ENCODE measurements at places on chromosomes 16 and 17.

DNA sequence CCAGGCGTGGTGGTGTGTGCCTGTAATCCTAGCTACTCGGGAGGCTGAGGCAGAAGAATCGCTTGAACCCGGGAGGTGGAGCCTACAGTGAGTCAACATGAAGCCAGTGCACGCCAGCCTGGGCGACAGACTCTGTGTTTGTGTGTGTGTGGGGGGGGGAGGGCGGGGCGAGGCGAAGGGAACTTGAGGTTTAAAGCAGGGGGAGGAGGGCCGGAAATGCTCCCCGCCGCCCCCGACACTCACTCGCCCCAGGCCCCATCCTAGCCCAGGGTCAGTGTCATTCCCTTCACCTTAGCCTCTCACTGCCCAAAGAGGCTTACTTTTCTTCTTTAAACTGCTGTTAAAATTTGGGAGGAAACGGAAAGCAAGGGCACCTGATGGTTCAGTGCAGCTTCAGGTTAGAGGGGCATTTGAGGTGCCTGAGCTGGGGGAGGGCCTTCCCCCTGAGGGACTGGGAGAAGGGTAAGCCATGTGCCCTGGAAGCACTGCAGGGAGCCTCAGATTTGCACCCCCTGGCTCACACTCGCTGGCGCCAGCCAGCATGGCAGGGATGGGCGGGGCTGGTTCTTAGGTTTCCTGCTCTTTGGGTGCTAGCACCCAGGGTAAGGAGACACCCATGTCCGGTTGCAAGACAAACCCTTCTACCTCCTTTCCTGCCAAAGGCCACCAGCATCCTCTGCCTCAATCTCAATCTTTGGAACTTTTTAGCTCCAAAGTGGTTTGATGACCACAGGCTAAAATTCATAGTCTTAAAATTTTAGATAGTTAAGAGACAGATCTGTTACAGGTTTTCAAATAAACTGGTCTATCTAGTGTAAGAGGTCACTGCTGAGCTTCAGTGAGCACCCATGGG lies 2.2 kb upstream of the LIMD2 start:
- DNase-seq, result no peak

- peak; percentile 54 for DNase-seq
These were observed 60.1 kb upstream of the TMEM132E start for GRCh38 chr17:34519282-34519681.

DNA sequence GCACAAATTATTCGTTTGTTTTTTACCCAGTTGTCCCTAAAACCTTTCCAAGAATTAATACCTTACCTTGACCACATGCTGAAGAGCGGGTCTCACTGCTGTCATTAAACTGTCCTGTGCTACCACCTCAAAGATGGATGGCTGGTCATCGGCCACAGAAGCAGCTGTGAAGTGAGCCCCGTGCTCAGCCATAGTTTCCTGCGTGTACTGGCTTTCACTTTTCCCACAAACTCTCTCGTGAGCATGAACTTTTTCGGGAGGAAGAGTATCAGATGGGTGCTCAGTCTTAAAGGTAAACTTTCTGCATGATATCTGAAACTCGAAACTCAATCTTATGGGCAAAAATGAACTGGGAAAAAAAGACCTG lies 558 bp downstream of the PEX12 start:
- no peak for DNase-seq

DNA sequence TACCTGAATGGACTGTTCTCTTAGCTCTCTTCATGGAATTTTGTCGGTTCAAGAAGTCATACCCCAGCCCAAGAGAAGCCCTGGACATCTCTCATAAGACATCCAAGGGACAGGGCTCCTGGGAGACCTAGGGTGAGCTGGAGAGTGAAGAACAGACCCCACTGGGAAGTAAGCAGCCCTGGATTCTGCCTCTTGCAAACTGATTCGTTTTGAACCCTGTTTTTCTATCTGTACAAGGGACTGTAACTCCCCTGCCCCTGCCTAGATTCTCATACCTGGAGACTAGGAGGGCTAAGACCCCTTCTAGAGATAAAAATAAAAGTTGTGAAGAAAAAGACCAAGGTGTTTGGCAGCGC lies 449 bp downstream of the CCL3L1 start:
- DNase-seq, result no peak

DNA sequence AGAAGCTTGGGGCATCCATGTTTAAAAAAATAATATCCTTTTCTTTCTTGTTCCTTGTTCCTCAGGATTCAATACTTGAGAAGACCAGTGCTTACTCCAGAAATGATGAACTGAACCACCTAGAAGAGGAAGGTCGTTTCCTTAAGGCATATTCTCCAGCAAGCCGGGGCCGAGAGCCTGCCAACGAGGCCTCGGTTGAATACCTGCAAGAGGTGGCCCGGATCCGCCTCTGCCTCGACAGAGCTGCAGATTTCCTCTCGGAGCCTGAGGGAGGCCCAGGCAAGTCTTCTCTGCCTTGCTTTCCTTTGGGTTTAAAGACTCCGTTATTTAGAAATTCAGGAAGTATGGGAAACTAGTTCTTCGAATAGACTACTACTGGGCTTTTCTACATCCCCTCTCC lies 42.5 kb upstream of the ENDOV start:
- DNase-seq, result no peak

DNA sequence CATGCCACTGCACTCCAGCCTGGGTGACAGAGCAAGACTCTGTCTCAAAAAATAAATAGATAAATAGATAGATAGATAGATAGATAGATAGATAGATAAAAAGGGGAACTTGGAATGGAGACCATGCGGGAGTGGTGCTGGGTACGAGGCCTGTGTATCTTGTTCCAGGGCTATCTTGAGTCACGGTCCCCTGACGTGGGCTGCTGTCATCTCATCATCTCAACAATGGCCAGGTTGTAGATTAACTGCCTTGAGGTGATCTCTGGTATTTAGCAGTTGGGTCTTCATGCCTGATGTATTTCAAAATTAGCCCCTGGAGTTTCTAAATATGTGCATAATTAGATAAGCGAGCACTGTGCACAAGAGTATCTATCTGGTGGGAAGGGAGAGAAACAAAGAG lies 212.1 kb downstream of the CDRT15L2 start:
- no peak for DNase-seq

All from neuronal stem cell (in vitro differentiated cells).